ENCODE measurements at places on chromosomes 11 and 22.

GRCh38 chr11:107583629-107584195, 7.2 kb upstream of the ELMOD1 start:
- no peak for DNase-seq

DNA sequence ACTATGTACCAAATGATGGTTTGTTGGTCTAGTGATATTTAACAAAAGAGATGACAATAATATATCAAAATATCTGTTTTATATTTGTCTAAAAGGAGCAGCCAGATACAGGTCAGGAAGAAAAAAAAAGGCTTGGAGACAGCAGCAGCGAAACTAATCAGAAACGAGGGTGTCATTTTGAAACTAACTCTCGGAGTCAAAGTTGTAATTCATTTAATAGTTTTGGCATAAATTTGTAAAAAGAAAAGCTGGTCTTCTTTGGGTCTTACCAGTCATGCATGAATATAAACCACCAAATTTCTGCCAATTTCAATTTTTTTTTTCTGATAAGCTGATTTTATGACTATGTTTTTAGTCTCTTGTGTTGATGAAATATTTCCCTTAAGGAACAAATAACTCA, 25.5 kb downstream of the NPAT start:
- DNase-seq, result no peak

GRCh38 chr11:60242740-60243239, at the start of gene MS4A4E:
MS4A4E (minus strand) TSS chr11:60243137; CDS start chr11:60230055, 13,082 bp downstream.
- peak; percentile 71 for DNase-seq

DNA sequence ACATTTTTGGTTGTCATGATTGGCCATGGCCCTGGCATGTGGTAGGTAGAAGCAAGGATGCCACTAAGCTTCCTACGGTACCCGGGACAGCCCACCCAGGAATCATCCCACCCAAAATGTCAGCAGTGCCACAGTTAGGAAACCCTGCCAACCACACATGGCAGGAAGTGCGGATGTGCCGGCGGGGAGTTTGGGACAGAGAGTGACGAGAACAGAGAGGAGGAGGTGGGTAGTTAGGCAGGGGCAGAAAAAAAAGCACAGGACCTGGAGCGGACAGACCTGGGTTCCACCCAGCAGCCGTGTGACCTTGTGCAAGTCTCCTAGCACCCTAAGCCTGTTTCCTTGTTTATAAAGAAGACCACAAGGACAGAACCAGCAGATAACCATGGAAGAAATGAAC, 3.3 kb downstream of the SPI1 start:
- no peak for DNase-seq

DNA sequence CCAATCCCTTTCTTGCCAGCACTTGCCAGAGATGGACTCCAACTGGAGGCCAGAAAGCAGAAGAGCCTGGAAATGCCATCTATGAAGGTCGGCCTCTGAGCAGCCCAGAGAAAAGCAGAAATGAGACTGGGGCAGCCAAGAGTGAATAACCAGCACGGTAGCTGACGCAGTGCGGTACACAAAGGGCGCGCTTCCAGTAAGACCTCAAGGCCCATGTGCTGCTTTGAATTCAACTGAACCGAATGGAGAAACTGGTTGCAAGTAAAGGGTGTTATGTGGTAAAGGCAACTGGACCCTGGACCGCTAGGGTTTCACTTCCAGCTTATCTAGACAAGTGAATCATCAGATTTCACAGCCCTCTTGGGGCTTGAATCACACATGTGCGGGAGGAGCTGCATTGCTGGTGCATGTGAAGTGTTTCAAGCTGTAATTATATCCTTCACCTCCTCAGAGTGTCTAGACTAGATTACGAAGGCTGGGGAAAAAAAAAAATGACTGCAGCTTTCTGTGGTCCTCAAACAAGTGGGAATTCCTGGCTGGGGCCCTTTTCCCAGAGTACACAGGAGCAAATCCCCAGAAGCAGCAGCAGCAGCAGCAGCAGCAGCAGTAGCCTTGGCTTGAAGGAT, 128.9 kb downstream of the CCDC34 start:
- DNase-seq, result no peak

- DNase-seq, result no peak
Observed at GRCh38 chr11:112965656-112966055, 4.4 kb downstream of the NCAM1 start.

DNA sequence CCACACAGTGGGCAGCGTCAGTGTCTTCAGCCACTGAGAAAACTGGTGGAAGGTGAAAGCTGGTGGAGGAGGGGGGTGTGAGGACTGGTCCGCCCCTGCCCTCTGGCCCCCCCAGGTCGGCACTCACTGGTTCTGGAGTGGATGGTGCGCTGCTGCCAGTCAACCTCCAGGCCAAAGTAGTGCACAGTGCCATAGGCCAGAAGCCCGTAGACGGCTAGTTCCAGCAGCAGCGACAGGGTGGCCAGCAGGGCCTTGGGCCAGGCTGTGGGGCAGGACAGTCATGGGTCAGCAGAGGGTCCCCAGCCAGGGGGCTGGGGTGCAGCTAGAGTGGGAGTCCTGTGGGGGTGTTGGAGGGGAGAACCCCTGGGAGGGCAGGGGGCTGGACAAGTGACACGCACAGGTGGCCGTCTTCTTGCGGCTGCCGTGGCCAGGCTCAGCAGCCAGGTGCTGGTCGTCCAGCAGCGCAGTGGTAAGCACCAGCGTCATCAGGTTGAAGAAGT, 2.2 kb downstream of the LMF2 start:
- DNase-seq, result no peak

DNA sequence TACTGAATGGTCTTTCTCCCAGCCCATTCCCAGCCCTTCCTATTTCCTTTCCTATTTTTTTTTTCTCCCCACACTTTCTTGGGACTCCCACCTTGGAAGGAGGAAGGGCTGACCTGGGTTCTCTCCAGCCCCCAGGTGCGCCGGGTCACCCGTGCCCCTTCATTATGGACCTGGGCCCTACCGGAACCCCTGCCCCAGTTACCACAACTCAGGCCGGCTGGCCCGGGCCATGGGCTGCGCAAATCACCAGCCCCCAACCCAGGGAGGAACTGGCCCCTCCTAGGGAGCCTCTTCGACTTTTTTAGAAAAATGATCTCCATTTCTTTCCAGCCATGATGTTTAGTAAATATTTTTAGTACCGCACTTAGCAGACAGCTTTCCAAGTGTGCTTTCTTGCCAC, 62.2 kb downstream of the MORC2 start:
- DNase-seq, result no peak

- peak; percentile 34 for DNase-seq
Observed at GRCh38 chr22:40660730-40661129, 18.6 kb upstream of the MCHR1 start.

- no peak for DNase-seq
Observed at GRCh38 chr11:69721106-69721505, 17.3 kb upstream of the FGF19 start.

- DNase-seq, result no peak
Observed at GRCh38 chr11:94302776-94303175, 1.6 kb upstream of the IZUMO1R start.

DNA sequence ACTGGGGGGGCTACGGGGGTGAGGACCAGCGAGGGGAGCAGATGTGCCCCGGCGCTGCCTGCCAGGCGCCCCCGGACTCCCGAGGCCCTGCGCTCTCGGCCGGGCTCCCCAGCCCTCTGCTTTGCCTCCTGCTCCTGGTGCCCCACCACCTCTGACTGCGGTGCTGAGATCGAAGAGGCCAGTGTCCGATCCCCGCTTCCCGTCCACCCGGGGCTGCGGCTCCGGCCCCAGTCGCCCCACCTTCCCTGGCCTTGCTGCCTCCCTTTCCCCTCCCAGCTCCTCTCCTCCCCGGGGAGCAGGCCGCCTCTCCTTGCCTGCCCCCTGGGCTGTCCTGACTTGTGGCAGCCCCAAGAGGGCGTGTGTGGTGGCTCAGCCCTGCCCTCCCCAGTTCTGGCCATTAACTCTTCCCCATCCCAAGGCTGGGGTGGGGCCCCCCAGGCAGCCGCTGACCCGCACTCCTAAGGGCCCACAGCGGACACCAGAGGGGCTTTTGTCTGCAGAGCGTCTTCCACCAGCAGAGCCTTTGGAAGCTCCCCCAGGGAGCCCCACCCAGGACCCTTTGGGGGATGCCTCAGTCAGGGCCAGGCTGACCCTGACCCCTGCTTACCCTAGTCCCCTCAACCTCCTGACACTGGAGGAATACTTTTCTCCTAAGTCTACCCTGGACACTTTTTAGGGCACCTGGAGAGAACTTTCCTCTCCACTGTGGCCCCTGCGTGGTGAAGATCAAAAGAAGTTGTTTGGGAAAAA, 16.6 kb downstream of the RTN4RL2 start:
- peak; percentile 70 for DNase-seq

- DNase-seq, result no peak
Observed at GRCh38 chr22:29855611-29856181, 17.6 kb upstream of the ASCC2 start.

- DNase-seq, result no peak
Observed at GRCh38 chr22:23012081-23012622, 58.2 kb upstream of the GNAZ start.

GRCh38 chr11:131675121-131675888, 304.9 kb downstream of the NTM start:
- no peak for DNase-seq

GRCh38 chr11:30172883-30173311, 57.9 kb upstream of the FSHB start:
- no peak for DNase-seq

GRCh38 chr11:131910523-131911387, 540.3 kb downstream of the NTM start:
- DNase-seq, result no peak

- DNase-seq, result no peak
Observed at GRCh38 chr11:65898656-65899355, 1.4 kb downstream of the FOSL1 start.

- peak; percentile 45 for DNase-seq
Observed at GRCh38 chr11:61756452-61757212, 4.2 kb downstream of the MYRF start.

- DNase-seq, result no peak
Observed at GRCh38 chr22:24086310-24086709, 75.2 kb downstream of the CABIN1 start.

- DNase-seq, result no peak
Observed at GRCh38 chr11:4751201-4751600, 18.5 kb downstream of the OR51F1 start.

- DNase-seq, result no peak
Observed at GRCh38 chr22:38873469-38874411, 1.7 kb upstream of the CBX6 start.

- no peak for DNase-seq
Observed at GRCh38 chr11:111531136-111531535, 9.4 kb upstream of the LAYN start.

- DNase-seq, result no peak
Observed at GRCh38 chr22:37771081-37771480, 36.7 kb upstream of the GCAT start.

- no peak for DNase-seq
Observed at GRCh38 chr11:20089796-20090653, 70.2 kb downstream of the DBX1 start.

DNA sequence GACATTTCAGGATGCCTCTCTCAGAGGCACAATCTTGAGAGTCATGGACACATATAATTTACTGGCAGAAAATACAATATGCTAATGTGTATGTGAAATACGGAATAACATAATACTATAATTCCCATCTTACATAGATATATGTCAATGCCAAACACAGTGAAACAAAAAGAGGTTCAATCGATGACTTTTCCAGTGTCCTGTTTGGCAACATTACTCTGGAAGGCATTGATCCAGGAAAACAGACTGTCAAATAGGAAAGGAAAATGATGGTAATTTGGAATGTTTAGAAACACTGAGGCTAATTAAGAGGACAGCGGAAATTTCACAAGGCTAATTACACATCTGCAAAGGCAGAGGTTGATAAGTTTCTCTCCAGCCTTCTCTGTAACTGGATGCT, 942.3 kb downstream of the LRRC4C start:
- no peak for DNase-seq

GRCh38 chr11:74460481-74461154, 6.7 kb downstream of the KCNE3 start:
- peak; percentile 66 for DNase-seq

- no peak for DNase-seq
Observed at GRCh38 chr11:86388198-86388597, 13.5 kb downstream of the CCDC81 start.

- no peak for DNase-seq
Observed at GRCh38 chr11:937841-938261, 12.2 kb downstream of the AP2A2 start.

GRCh38 chr11:15967166-15967565, 389.2 kb downstream of the SOX6 start:
- DNase-seq, result no peak

DNA sequence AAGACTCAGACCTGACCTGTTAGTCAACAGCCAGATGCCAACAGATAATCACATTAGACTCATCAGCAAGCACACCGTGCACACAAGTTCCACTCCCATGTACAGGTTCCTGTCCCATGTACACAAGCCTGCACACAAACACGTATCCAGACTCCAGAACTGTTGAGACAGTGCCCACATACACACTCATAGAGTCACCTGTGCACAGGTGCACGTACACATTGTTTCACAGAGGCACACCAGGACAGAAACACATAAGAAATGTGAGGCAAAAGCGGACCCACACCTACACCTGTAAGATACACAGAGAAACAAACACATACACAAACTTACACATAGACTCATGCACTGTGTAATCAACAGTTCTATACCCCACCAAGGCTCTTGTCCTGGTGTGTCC, 2.7 kb upstream of the ZNF74 start:
- no peak for DNase-seq

GRCh38 chr11:115745610-115746512, 241.6 kb upstream of the CADM1 start:
- no peak for DNase-seq

GRCh38 chr22:23014250-23014649, 56.1 kb upstream of the GNAZ start:
- no peak for DNase-seq

GRCh38 chr11:44725757-44726282, 942 bp upstream of the TSPAN18 start:
- DNase-seq, result no peak

DNA sequence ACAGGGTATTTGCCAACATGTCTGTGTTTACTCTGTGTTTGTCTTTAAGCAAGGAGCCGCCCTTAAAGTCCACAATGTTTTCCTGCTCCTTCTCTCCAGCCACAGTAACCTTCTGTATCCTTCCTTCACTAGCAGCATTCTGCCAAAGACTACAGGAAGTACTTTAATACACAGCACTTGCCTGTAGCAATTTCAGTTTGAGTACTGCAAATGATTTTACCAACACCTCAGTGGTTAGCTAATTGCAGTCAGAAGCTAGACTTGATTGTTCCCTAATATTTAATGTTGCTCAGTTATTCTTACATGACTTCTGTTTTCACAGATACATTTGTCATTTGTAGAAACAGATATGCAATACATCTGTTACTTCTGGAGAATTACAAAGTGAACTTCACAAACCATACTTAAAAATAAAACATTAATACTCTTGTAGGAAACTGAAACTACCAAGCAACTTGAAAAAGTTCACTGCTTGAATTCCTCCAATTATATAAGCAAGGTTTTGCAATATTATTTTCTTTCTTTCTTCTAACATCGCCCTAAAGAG, 69.1 kb downstream of the FCHSD2 start:
- peak; percentile 52 for DNase-seq

GRCh38 chr11:109733245-109733644, 311.3 kb downstream of the C11orf87 start:
- DNase-seq, result no peak
